IMR-90 (cell line): ENCODE measurements at places on chromosomes 7 and 10. TPM values are rescaled to one million over a fixed set of nuclear protein-coding genes. Genes with fewer than 3 reads are reported as not detected.

DNA sequence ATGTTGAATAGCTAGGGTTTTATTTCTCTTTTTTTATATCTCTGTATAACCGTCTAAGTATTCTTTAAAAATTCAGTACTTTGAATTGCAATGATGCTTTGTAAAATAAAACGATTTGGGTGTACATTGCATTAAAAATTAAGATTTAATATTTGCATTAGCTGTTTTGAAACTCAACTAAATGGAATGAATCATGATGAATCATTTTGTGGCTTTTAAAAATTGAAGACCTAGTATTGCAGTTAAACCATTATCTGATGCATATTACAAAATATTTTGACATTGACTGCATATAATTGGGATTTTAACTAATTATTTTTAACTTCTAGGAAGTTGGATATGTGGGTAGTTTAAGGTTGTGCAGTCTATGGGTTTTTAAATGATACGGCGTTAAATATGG is 314.0 kb downstream of the CDK14 start:
- H3K4me3 ChIP-seq: no peak overlapping the region
- H3K36me3 ChIP-seq: no peaks in the 10 kb centered on the region
- DNase-seq: peak; percentile 33
- H3K27ac ChIP-seq: no peak overlapping the region

DNA sequence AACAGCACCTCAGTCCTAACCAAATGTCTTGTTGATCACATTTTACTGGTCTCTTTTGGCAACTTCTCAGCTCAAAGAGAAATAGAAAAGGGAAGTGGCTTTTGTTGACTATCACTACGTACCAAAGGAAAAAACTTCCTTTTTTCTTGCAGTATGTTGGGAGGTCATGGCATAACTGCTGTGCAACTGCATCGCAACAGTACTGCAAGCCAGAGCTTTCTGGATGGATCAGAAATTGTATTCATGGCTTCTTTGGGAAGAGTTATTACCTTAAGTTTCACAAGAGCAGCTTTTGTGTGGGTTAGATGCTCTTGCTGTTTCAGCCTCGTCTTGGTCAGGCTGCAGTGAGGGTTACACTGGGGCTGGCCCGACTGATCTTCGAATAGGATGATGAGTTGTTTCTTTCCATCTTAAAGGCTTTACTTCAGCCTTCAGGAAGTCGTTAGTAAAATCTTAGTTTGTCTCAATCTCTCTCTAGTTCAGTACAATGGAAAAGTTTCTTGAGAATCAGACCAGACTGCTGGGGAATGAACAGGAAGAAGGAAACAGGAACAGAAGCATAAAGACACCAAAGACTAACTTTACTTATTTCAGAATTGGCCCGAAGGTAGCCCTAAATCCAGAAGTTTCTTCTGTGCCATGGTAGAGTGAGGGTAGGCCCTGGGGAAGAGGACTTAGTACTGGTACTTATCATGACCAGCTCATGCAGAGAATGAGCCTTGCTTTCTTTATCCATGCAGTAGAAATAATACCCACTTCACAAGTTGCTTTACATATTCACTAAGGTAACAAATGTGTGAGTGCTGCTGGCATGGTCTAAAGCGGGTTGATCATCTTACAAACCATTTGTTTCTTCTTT is 153.6 kb downstream of the CELF2 start:
- no peaks in the 10 kb centered on the region for H3K4me1 ChIP-seq
- H3K4me3 ChIP-seq: no peak overlapping the region
- no peak for DNase-seq
- no peaks in the 10 kb centered on the region for H3K36me3 ChIP-seq
- H3K27ac ChIP-seq: no peak overlapping the region
- no peaks in the 10 kb centered on the region for H3K27me3 ChIP-seq

GRCh38 chr10:17768496-17768895 is 16.5 kb downstream of the TMEM236 start:
- H3K27ac ChIP-seq: no peak overlapping the region
- no peaks in the 10 kb centered on the region for H3K4me1 ChIP-seq
- H3K27me3 ChIP-seq: peaks cover 2% of the 10 kb centered on the region
- no peak overlapping the region for H3K4me3 ChIP-seq

DNA sequence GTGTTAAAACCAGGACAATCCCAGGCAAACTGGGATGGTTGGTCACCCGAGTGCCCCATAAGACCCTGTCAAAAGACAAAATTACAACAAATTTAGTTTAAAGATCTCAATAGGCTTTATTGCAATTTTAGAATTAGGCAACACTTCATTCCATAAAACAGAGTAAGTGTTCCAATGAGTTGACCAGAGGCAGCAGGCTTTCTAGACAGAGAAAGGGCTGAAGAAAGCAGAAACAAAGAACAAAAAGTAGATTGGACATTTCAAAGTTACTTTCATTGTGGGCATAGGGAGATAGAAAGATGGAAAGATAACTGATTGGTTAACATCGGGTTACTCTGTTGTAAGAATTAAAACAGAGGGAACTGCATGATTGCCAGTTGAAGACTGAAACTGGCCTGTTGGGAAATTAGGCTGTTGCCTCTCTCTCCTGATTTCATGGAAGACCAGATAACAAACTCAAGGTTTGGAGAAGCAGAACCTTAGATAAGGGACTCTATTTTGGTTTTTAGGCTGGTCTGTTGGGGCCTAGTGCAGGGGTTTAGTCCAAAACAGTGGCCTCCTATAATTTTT is 36.3 kb downstream of the ENTPD1 start:
- DNase-seq: no peak
- H3K4me3 ChIP-seq: no peak overlapping the region
- H3K27ac ChIP-seq: no peak overlapping the region; the same call in 1 of the 2 replicates
- H3K36me3 ChIP-seq: no peaks in the 10 kb centered on the region
- peaks cover 3% of the 10 kb centered on the region; the same call in 1 of the 2 replicates for H3K4me1 ChIP-seq

DNA sequence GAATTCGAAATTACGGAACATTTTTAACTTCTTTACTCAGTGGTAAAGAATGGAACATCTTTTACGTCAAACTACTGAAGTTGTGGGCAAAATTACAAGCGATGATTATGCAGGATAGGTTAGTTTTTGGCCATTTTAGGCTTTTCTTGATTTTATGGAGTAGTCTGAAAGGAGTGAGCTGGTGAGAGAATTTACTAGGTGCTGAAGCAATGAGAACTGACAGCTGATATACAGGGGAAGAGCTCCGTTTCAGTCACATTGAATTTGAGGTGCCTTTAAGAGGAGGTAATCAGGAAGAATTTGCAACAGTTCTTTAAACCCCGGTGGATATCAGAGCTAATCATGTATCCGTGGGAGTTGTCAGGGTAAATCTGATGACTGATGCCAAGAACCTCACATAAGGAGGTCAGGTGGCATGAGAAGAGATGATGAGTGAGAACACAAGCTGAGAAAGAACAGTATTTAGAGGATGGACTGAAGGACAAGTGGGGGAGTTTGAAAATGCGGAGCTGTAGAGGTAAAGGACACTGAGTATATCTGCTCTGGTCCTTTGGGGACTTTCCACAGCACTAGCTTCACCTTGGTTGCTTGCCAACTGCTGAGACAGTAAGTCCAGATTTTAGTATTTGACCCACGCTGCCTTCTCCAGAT is 104.3 kb downstream of the AHR start:
- no peak for DNase-seq
- no peaks in the 10 kb centered on the region for H3K36me3 ChIP-seq
- H3K27me3 ChIP-seq: no peaks in the 10 kb centered on the region
- no peak overlapping the region for H3K27ac ChIP-seq
- no peak overlapping the region for H3K4me3 ChIP-seq
- peaks cover 10% of the 10 kb centered on the region for H3K4me1 ChIP-seq

GRCh38 chr10:49183596-49184542 is 4.3 kb downstream of the TMEM273 start:
- DNase-seq: no peak
- no peak overlapping the region for H3K27ac ChIP-seq
- no peaks in the 10 kb centered on the region for H3K27me3 ChIP-seq
- no peak overlapping the region for H3K4me3 ChIP-seq
- H3K4me1 ChIP-seq: no peaks in the 10 kb centered on the region; the same call in 1 of the 2 replicates

DNA sequence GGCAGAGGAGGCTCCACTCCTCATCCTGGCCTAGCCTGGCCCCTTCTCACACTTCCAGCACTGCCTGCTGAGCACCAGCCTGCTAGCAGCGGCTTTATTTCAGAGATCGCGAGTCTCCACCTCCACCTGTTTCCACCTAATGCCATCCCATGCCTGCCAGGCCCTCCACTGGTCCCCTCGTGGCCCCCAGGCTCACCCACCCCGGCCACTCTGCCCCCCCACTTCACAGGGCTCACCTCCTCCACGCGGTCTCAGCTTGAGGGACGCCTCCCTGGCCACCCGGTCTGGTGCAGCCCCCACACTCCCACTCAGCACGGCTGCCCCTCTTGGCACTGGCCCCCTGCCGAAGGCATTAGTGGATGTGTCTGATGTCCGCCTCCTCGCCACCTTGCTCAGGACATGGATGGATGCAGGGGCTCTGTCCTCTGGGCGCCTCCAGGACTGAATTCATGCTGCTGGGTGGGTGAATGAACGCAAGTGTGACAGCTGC is 3.8 kb upstream of the NKX6-2 start:
- H3K4me3 ChIP-seq: no peak overlapping the region
- no peaks in the 10 kb centered on the region for H3K36me3 ChIP-seq
- H3K4me1 ChIP-seq: no peaks in the 10 kb centered on the region
- H3K27me3 ChIP-seq: peaks cover 57% of the 10 kb centered on the region
- no peak overlapping the region for H3K27ac ChIP-seq

DNA sequence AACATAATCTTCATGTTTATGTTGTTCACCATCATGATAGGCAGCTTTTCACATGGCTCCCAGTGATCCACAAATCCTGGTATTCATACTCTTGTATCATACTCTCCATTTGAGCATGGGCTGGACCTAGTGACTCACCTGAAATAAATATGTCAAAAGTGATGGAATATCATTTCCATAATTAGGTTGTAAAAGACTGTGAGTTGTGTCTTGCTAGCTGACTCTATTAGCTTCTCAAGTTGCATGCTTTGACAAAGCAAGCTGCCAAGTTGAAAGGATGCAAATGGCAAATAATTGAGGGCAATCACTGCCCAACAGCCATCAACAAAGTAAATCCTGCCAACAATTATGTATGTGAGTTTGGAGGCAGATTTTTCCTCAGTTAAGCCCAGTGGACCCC is 300.4 kb downstream of the AHR start:
- H3K36me3 ChIP-seq: no peaks in the 10 kb centered on the region
- no peak overlapping the region for H3K4me3 ChIP-seq
- no peaks in the 10 kb centered on the region for H3K27me3 ChIP-seq
- peaks cover 4% of the 10 kb centered on the region; the same call in 1 of the 2 replicates for H3K4me1 ChIP-seq

- no peak overlapping the region for H3K27ac ChIP-seq
- no peak overlapping the region for H3K4me3 ChIP-seq
- no peaks in the 10 kb centered on the region for H3K36me3 ChIP-seq
- no peak for DNase-seq
These were observed 184.4 kb downstream of the DNAJB6 start for GRCh38 chr7:157521061-157521731.

CYP2C8 gene
- total RNA-seq: not detected in 2 replicates

CHAT gene
- not detected in 2 replicates for total RNA-seq

A1CF gene
- not detected in 2 replicates for total RNA-seq

DNA sequence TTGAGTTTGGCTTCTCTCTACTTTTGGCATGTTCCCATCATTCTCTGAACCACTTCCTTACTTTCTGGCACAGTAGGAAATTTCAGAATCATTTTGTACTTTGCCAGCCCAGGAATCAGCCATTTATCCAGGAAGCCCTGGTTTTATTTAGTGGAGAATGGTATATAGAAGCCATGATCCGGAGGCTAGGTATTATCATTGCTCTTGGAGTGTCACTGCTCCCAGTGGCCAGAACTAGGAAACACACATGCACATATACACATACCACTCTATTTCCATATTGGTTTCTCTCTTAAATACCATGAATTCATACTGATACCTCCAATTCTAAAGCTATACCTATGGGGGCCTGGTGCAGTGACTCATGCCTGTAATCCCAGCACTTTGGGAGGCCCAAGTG is 36.3 kb downstream of the SUFU start:
- peaks cover 2% of the 10 kb centered on the region; the same call in 1 of the 2 replicates for H3K4me1 ChIP-seq
- peaks cover 2% of the 10 kb centered on the region; the same call in 1 of the 2 replicates for H3K36me3 ChIP-seq
- H3K4me3 ChIP-seq: no peak overlapping the region
- no peak overlapping the region for H3K27ac ChIP-seq
- DNase-seq: peak; percentile 30
- no peaks in the 10 kb centered on the region for H3K27me3 ChIP-seq

SMKR1 gene
- not detected in 2 replicates for total RNA-seq

CALHM3 gene
- total RNA-seq: not detected in 2 replicates

SUGCT gene
- total RNA-seq: 5.9 and 7.5 TPM in 2 replicates

DNA sequence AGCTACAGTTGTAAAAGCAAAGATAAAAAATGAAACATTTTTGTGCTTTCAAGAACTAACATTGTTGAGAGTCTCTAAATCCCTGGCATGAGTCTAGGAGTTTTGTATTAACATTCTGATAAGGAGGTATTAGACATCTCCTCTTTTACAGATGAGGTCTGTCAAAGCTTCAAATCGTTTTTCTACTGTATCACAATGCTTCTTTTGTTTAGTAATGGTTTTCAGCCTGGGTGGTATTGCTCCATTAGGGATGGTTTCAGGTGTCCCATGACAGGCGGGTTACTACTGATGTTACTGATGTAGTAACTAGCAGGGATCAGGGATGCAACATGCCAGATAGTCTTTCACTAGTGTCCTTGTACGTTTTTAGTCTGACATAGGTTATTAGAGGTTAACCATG is 27.4 kb downstream of the STAM start:
- peak overlapping the region; percentile 42; the same call in 1 of the 2 replicates for H3K27ac ChIP-seq
- no peak overlapping the region for H3K4me3 ChIP-seq
- H3K36me3 ChIP-seq: no peaks in the 10 kb centered on the region
- DNase-seq: no peak
- H3K27me3 ChIP-seq: no peaks in the 10 kb centered on the region
- H3K4me1 ChIP-seq: peaks cover 22% of the 10 kb centered on the region

- no peaks in the 10 kb centered on the region for H3K4me1 ChIP-seq
- no peak overlapping the region for H3K27ac ChIP-seq
- no peak overlapping the region for H3K4me3 ChIP-seq
- H3K27me3 ChIP-seq: no peaks in the 10 kb centered on the region
- no peaks in the 10 kb centered on the region for H3K36me3 ChIP-seq
These were observed 26.3 kb upstream of the WDR11 start for GRCh38 chr10:120824881-120825309.

GRCh38 chr10:118491055-118491454 is 104.4 kb downstream of the PRLHR start:
- H3K4me1 ChIP-seq: no peaks in the 10 kb centered on the region
- H3K4me3 ChIP-seq: no peak overlapping the region
- DNase-seq: no peak
- no peaks in the 10 kb centered on the region for H3K36me3 ChIP-seq

OR2A1 gene
- not detected in 2 replicates for total RNA-seq

PRPS1L1 gene
- total RNA-seq: not detected in 2 replicates

DNA sequence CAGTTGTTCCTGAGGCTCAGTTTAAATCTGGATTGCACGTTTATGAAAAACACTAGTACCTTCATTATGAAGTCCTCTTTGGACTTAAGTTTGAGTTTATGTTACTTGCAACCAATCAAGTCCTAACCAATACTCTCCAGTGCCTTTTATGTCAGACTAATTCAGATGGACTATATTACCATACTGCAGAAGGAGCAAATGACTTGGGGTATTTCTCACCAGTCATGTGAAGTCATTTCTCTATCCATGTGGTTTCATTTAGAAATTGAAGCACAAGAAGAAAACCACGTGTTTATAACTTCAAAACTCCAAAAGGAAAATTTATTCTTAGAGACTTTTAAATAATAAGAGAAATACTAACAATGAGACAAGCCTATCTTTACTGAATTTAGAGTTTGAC is 201.6 kb downstream of the MBL2 start:
- peaks cover 3% of the 10 kb centered on the region for H3K4me1 ChIP-seq
- peak; percentile 37 for DNase-seq
- H3K36me3 ChIP-seq: no peaks in the 10 kb centered on the region
- H3K4me3 ChIP-seq: no peak overlapping the region
- H3K27me3 ChIP-seq: no peaks in the 10 kb centered on the region

GRCh38 chr7:50397320-50397970 is 52.7 kb downstream of the FIGNL1 start:
- DNase-seq: no peak
- no peaks in the 10 kb centered on the region for H3K36me3 ChIP-seq
- peaks cover 18% of the 10 kb centered on the region for H3K27me3 ChIP-seq
- no peak overlapping the region for H3K27ac ChIP-seq
- no peak overlapping the region for H3K4me3 ChIP-seq

C10orf71 gene
- not detected in 2 replicates for total RNA-seq
